GF-D8 (cell line): ENCODE measurements at places on chromosomes 12 and 14.

DNA sequence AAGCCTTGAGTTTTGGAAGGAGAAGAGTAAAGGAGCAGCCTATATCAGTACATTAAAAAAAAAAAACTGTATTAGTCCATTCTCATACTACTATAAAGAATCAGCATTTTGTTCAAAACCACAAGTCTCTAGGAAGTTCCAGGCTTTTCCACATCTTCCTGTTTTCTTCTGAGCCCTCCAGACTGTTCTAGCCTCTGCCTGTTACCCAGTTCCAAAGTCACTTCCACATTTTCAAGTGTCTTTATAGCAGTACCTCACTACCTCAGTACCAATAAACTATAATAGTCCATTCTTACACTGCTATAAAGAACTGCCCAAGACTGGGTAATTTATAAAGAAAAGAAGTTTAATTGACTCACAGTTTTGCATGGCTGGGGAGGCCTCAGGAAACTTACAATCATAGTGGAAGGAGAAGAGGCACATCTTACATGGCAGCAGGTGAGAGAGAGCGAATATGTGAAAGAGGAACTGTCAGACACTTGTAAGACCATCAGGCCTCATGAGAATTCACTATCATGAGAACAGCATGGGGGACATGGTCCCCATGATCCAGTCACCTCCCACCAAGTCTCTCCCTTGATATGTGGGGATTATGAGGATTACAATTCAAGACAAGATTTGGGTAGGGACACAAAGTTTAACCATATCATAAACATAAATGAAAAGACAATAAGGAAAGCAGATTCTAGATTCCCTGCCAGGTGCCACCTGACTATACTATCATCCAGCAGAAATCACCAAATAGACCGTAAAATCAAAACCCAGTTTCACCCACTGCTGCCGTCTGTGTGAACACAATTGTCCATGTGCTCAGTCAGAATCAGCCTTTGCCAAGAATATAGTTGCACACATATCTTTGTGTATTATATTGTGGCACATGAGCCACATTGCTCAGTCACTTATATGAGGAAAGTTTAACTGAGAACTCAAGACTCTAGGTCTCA lies 27.8 kb downstream of the TOGARAM1 start:
- peak; percentile 38 for DNase-seq

DNA sequence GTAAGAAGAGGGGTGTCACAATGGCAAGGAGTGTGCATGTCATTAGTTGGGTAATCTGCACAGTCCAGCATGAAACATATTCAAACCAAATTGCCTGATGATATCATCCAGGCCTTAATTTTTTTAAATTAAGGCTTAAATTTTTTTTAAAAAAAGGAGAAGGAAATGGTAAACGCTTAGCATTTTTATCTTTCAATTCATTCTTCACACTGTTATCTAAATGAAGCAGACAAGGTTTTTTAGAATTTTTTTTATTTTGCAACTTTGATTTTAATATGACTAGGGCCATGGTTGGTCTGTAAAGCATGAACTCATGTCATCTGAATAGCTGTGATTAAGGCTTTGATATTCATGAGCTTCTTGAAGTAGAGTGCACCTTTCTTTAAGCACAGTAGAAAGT lies 362.5 kb downstream of the SYT1 start:
- no peak for DNase-seq

GRCh38 chr12:52350021-52350620 lies 17.2 kb downstream of the KRT85 start:
- DNase-seq: no peak

DNA sequence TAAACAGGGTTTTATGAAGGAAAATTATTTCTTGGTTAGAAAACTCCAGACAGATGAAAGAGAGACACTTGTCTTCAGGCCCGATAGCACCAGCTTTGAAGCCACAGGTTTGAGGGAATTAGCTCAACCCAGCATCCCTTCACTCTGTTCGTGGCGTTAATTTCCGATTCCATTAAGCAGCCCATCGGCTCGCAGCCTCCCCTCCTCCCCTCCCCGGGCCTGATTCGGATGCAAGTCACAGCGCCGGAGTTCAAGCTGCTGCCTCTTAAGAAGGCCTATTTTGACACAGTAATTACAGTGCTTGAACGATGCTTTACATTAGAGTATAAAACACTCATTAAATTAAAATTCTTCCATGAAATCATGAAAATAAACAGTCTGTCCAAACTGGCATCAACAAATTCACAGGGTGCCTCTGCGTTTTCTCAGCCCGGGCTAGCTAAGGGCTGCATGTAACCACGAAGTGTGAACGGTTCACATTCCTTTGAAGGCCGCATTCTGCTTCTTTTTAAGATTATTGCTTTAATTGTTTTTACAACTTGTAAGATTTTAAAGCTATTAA lies 145.8 kb downstream of the DICER1 start:
- DNase-seq: no peak

DNA sequence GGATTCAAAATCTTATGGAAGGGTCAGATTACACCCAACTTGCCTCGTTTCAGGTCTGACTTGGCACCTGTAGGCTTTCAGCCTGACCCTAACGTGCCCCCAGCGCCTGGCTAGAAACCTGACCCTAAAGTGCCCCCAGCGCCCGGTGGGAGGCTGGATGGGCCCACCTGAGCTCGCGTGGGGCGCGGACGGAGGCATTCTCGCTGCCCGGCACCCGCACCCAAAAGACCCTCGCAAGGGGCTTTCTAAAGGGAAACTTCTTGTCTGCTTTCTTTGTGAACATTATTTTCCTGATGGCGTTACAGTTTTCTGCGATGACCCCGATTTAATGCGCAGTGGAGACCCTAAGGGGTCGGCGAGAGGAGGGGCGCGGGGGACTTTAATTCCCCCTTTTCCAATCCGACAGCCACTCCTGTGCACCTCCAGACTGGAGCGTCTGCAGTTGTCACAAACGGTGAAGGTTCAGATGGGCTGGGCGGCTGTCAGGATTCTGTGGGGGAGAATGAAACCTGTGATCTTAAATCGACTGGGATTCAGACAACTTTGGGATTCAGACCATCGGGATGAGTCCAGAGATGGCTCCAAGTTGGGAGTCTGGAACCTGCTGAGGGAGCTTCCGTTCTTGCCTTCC lies 751 bp upstream of the HRK start:
- no peak for DNase-seq

DNA sequence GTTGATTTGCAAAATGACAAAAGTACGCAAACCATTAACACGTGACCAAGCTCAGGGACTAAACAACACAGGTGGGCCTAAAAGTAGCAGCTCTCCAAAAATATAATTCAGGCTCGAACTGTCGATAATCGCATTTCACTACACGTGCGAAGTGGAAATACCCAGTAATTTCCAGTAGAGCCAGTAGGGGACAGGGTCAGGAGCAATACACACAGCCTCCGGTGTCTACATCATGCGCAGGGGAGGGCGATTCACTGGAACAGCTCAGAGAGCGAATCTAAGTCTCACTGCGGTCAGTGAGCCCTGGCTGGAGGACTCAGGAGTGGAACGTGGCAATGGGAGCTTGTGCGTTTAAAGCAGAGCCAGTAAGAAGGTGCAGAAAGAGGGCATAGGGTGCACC lies 40.4 kb downstream of the SETD3 start:
- DNase-seq: no peak

GRCh38 chr14:25869854-25870253 lies 728.0 kb downstream of the NOVA1 start:
- DNase-seq: no peak

- no peak for DNase-seq
Observed at GRCh38 chr12:92094751-92095161, 50.9 kb downstream of the BTG1 start.

DNA sequence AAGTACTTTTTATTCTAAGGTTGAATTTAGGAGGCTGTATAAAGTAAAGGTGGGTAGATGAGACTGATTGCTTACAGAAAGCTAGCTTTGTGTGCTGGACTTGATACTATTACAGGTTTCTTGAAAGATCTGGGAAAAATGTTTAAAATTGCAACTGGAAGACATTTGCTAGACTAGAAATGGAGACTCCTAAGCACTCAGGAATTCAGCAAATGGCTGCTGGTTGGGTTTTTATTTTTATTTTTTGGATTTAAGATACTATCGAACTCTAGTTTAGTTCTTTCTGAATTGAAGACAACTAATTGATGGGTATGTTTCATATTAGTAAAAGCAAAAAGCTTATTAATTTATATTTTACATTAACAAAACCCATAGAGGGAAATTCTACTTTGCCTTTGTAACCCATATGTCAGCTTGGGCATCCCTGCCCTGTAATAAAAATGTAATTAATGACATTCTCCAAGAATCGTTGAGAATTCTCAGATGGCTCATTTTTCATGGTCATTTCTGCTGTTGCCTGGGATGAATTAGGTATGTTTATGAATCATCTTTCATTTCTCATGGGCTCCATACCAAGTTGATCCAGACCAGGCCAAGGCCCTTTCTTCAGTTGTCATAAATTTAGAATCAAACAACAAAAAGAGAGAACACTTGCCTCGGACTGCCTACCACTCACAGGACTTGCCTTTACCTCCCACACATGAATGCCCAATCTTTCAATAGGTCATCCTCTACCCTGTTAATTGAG lies 102.1 kb downstream of the ERGIC2 start:
- no peak for DNase-seq

- no peak for DNase-seq
Observed at GRCh38 chr12:9134981-9135628, 19.4 kb upstream of the A2M start.

DNA sequence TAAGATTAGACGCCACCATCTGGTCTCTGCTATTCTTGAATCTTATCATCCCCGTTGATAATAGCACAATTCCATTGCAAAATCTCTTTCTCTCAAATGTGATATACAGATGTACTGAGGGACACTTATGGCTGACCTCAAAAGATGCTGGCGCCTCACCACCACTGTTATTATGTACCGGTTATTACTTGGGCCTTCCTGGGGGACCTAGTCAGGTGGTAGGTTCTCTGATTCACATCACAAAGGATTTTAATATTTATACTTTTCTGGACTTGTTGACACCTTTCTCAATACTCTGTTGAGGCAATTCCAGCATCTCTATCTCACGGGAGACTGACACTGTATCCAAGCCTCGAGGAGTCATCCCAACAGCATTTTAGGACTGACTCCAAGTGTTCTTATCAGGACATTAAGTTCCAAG lies 21.3 kb upstream of the FAM234B start:
- DNase-seq: no peak

- DNase-seq: no peak
Observed at GRCh38 chr12:124668602-124669001, 101.2 kb upstream of the NCOR2 start.

DNA sequence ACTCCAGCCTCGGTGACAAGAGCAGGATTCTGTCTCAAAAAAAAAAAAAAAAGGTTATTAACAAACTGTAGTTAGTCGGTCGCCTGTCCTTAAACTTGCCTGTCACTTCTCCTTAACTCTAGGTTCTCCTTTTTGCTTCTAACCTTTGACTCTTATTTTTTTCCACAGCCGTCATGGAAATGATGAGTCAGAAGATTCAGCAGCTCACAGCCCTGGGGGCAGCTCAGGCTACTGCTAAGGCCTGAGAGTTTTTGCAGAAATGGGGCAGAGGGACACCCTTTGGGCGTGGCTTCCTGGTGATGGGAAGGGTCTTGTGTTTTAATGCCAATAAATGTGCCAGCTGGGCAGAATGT lies 418 bp upstream of the MYG1 start:
- DNase-seq: peak; percentile 65

- no peak for DNase-seq
Observed at GRCh38 chr12:28172434-28173030, 17.7 kb upstream of the CCDC91 start.

- no peak for DNase-seq
Observed at GRCh38 chr12:39420043-39420442, 22.9 kb downstream of the KIF21A start.

DNA sequence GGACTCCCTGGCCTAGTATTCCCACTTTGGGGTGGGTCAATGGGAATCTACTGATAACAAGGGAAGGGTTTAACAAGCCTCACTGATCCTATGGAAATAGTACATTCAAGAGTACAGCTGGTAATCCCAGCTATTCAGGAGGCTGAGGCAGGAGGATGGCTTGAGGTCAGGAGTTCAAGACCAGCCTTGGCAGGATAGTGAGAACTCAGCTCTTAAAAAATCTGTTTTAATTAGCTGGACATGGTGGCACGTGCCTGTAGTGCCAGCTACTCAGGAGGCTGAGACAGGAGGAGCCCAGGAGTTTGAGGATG lies 4.5 kb downstream of the POMT2 start:
- DNase-seq: no peak

- DNase-seq: no peak
Observed at GRCh38 chr12:48119834-48120195, 651 bp downstream of the PFKM start.

- no peak for DNase-seq
Observed at GRCh38 chr12:12693111-12693671, 2.8 kb downstream of the GPR19 start.

GRCh38 chr12:24591079-24591626 lies 357.7 kb downstream of the BCAT1 start:
- DNase-seq: no peak

- no peak for DNase-seq
Observed at GRCh38 chr12:25186788-25187402, 8.1 kb downstream of the DNAI7 start.

DNA sequence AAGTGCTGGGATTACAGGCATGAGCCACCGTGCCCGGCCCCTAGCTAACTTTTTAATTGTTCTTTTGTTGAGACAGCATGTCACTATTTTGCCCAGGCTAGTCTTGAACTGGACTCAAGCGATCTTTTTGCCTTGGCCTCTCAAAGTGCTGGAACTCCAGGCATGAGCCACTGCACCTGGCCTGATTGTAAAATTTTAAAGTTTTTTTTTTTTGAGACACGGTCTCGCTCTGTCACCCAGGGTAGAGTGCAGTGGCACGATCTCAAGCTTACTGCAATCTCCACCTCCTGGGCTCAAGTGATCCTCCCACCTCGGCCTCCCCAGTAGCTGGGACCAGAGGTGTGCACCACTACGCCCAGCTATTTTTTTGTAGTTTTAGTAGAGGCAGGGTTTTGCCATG lies 79.1 kb upstream of the SINHCAF start:
- DNase-seq: no peak

DNA sequence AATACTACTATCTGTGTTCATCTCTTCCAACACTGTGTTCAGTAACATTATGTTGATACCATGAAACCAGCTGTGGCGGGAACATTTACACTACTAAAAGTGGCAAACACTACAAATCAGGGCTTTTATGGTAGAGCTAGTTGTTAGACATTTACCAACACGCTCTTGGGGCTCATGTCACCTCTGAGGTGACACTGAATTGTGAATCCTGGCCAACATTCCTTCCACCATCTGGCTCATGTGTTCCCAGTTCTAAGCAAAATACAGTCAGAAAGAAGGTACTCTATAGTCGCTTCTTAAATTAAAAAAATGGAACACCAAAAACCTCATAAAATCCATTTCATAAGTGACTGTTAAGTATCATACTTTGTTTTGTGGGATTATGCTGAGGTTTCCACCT lies 436.6 kb downstream of the FUT8 start:
- DNase-seq: no peak
